ENCODE measurements at places on chromosomes 11 and 22.

DNA sequence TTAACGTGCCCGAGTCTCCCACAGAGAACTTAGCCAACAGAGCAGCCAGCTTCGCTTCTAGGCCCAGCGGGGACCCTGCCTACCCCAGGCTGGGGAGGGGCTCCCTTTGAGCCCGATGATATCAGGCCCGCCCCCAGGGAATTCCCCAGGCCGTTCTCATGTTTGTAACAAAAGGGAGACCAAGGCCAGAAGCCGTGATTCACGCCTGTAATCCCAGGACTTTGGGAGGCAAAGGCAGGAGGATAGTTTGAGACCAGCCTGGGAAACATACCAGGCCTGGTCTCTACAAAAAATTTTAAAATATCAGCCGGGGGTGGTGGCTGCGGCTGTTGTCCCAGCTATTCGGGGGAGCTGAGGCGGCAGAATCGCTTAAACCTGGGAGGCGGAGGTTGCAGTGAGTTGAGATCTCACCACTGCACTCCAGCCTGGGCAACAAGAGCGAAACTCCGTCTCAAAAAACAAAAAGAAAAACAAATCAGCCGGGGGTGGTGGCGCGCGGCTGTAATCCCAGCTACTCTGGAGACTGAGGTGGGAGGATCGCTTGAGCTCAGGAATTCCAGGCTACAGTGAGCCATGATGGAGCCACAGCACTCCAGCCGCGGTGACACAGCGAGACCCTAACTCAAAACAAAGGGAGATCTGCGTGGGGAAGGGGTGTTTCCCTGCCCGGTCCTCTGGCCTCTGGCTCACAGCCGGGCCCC lies 1.7 kb downstream of the DRD4 start:
- peak; percentile 90 for DNase-seq

DNA sequence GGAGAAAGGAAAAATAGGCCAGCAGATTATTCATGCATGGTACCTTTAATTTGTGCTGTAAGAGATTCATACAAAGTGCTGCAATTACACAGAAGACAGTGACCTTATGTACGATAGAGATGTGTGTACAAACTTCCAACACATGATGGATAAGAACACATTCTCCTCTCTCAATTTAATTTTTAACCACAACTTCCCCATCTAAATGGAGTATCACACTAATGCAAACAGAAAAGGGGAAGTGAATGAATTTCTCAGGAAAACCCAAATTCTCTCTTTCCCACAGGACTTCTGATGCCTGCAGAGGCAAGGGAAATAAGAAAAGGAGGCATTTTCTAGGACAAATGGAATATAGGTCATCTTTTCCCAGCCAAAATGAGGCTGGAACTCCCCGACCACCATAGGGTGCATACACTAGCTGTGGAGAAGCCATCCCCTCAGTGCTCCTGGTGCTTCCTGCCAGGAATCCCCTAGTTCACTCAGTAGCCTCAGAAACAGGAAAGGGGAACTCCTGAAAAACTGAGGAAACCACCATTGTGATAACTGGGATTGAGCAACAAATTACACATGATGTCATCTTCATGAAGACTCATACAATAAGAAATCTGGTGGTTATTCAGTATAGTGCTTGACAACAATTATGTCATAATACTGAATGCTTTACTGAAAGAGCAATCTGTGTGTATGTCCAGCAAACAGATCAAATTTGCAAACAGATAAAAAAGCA lies 22.4 kb downstream of the MMP10 start:
- no peak for DNase-seq

DNA sequence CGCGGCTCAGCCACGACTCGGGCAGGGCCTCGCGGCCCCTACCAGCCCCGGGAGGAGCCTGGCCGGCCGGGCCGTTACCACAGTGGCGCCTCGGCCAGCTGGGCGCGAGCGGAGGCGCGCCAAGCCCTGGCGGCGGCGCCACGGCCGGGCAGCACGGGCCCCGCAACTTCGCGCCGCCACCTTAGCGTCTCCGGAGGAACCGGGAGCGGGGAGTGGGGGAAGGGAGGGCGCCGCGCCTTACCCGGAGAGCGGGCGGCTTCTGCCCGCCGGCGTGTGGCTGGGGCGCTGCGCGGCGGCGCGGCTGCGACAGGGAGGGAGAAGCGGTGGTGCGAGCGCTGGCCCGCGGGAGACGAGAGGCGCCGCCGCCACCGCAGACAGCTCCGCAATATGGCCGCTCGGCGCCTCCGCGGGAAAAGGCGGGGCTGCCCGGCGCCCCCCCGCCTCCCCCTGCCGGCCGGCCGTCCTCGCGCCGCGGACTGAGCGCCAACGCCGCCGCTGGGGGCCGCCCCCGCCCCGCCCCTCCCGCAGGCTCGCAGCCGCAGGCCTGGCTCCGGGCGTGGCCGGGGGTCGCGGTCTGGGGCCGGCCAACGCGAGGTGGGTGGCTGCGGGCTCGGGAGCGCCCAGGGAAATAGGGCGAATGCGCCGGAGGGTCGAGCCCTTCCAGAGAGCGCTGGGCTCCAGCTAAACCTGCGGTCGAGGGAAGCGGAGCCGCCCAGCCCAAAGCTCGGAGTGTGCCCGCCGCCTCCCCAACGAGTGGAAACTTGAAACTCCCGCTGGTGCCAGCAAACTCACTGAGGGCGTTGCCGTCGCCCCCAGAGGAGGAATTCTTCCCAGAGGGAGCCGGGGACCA lies at the start of gene RDX:
TSS of gene RDX (minus strand) at position 389 of the 850 bp plus-strand sequence. CDS start 16,922 bp downstream, outside the sequence.
- DNase-seq, result peak; percentile 94

- no peak for DNase-seq
Measured at GRCh38 chr22:22755778-22756100, 111.3 kb downstream of the GGTLC2 start.

- DNase-seq, result no peak
Measured at GRCh38 chr11:72613977-72614376, 60.2 kb downstream of the PDE2A start.

- DNase-seq, result no peak
Measured at GRCh38 chr22:32555581-32555980, 81.0 kb downstream of the FBXO7 start.

GRCh38 chr11:131897956-131898355 lies 527.5 kb downstream of the NTM start:
- no peak for DNase-seq

- no peak for DNase-seq
Measured at GRCh38 chr11:68343761-68344256, 31.4 kb downstream of the LRP5 start.

- no peak for DNase-seq
Measured at GRCh38 chr11:119285431-119285830, 31.5 kb downstream of the MCAM start.

- no peak for DNase-seq
Measured at GRCh38 chr11:126834149-126834548, 166.4 kb downstream of the KIRREL3 start.

DNA sequence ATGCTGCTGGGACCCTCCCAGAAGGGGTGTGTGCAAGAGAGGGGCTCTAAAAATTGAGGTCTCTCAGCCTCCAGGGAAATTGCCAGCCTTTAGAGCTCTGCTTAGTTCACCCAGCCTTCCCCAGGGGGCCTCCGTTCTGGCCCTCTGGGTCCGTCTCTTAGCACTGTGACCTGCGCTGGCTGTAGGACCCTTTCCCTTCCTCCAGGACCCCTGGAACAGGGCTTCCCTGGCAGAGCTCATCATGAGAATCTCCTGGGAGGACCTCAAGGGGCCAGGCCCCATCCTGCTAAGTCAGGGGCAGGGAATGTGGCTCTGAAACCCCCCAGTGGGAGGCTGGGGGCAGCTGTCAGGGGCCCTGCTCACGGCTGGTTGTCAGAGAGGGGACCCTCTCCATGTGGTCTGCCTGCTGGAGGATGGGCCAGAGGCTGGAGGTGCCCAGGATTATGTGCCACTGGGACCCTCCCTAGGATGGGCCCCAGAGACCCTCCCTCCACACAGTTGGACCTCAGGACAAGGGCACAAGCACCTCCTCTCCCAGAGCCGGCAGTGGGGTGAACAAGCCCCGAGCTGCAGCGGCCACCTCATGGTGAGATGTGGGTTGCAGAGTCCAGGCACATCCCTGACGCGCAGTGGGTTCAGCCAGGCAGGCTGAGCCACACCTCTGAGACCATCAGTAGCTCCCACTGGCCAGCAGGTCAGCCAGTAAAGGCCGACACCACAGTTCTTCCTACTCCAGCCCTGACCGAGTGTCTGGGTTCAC lies 27.1 kb upstream of the GAL start:
- no peak for DNase-seq

DNA sequence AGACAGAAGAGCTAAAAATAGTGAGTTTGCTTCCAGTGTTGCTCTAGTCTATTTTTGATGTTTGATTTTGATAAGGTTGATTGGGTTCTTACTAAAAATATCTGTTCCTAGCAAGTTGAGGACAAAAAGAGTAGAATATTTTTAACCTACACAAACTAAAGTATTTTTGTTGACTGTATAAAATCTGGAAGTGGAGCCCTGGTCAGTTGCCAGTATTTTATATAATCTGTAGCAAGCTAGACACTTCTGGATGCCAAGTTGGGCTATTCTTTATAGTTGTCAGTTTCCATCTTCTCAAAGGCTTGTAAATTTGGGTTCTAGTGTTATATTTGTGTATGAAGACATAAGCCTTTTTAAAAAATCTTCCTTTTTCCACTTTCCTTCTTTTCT lies 56.7 kb downstream of the HSD17B12 start:
- no peak for DNase-seq

DNA sequence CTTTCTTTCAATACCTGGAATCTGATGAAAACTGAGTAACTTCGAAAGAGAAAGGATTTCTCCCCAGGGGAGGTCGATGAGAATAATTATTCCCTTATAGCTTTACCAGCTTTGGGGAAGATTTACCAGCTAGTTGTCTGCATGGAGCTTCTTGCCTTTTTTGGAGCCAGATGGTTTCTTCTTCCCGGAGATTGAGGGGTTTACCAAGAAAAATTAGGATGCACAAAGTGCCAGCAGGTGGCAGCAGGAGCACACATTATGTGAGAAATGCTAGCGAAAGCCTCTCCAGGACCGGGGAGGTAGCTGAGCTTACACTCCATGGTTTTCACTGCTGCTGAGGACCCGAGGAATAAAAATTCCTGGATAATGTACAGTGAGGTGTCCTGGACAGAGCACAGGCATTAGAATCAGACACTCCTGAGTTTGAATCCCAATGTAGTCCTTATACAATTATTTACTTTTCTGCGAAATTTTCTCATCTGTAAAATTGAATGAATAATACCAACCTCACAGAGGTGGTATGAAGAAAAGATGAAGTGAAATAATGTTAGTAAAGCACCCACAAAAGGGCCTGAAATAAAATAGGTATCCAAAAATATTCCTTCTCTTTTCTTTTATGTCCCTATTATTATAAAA lies 46.0 kb upstream of the PARVA start:
- DNase-seq, result peak; percentile 95

DNA sequence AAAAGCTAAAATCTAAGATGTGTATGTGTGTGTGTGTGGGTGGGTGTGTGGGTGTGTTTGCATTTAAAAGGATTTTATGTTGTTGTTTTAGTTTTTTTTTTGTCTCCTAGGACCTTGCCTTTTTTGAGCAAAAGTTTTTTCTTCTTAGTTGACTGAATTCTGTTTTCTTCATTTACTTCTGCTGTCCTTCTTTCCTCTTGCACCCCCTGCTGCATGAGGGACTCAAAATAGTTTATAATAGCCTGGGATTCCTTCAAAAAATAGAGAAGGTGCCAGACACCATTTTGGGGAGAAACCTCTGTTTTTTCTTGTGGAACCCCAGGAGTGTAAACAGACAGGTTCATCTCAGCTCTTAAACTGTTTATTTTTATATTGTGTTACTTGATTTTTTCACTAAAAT lies 817.7 kb downstream of the TBC1D22A start:
- DNase-seq, result no peak

- peak; percentile 24 for DNase-seq
Measured at GRCh38 chr11:99418927-99419720, 398.4 kb downstream of the CNTN5 start.

- DNase-seq, result no peak
Measured at GRCh38 chr11:6544921-6545850, 48.1 kb downstream of the DNHD1 start.

GRCh38 chr11:62854825-62855570 lies 15.6 kb upstream of the WDR74 start:
- DNase-seq, result no peak

DNA sequence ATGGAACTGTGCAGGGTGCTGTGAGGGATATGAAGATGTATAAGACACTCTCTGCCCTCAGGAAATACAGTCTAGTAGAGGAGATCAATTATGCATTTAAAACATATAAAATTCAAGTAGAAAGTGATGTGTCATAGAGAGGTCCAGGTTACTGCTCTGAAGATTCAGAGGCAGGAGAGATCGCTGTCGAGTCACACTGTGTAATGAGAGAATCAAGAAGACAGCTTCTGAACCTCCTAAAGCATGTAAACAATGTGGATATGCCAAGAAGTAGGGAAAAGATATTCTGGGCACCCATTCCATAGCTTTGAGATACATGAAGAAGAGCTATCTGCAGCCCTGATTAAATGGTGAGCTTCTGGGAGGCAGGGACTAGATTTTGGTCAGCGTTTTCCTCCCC lies 16.7 kb downstream of the SSH3 start:
- no peak for DNase-seq

- no peak for DNase-seq
Measured at GRCh38 chr11:95585069-95585751, 204.4 kb downstream of the FAM76B start.

DNA sequence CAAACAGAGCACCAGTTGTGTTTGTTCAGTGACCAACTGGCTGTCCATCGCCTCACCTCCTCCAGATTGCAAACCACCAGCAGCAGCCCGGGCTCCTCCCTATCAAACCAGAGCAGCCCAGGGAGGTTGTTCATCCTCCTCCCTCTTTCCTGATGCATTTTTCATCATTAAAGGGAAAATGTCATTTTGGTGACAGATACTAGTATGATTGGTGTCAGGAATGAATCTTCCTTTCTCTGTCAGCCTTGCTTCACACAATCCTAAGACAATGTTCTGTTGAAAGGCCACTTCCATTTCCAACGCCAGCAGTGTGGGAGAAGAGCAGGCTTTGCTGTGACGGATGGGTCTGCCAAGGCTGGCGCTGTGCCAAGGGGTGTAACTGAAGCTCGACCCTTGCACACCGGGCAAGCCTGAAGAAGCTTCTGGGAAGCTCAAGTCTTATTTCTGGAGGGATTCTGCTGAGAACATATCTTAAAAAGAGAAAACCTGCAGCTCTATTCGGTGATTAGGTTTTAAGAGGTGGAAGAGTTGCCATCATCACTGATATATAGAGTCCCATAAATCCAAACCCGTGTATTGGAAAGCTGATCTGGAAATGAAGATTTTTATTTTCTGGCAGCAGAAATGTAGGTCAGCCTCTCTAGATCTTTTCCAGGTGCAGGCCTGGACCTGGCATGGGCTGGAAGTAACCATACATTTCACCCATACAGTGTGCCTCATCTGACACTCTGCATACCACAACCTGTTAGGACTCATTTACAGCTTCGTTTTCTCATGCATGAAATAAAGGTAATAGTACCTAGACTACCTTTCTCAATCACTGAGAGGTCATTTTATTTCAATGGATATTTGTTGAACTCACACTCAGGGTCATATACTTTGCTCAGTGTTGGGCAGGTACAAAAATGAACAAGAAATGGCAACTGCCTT lies 524.5 kb downstream of the NTM start:
- no peak for DNase-seq

GRCh38 chr22:31185056-31185455 lies 25.1 kb downstream of the RNF185 start:
- no peak for DNase-seq

GRCh38 chr22:43337946-43338345 lies 5.2 kb downstream of the SCUBE1 start:
- no peak for DNase-seq
